CD8-positive, alpha-beta T cell (primary cell): ENCODE measurements at places on chromosomes 3 and 15.

GRCh38 chr3:132284781-132285619 is 32.2 kb upstream of the ACP3 start:
- DNase-seq = no peak

DNA sequence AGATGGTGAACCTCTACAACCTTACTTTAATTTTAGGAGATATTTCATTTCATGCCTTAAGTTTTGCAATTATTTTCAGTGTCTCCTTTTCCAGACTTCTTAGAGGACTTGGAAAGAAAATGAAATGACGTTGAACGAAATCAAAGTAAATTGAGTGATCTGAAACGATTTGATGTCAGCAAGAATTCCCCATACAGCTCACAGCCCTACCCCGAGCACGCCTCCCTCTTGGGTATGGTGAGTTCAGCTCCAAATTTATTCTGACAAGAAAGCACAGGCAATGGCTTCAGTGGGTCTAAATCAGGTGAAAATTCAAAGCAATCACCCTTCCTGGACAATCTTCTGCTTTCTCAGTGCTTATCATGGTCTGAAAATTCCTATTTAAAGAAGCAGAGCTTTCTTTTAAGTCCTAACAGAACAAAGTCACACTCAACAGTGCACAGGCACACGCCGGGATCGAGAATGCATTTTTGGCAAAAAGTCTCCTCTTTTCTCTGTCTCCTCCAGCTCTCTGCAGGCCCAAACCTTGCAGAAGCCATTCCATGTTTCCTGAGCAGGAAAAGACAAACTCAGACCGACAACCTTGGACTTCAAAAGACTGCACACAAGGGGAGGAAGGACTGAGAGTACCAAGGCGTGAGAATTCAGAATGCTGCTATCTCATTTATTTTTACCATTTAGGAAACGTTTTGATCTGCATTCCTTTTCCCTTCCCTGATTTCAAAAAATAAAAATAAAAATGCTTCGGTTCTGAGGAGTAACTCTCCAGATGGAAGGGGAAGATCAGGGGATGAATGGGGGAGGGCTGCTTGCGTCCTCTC is 72.0 kb downstream of the CCNL1 start:
- DNase-seq = no peak

GRCh38 chr3:36803091-36803791 is 38.9 kb upstream of the DCLK3 start:
- no peak for DNase-seq

GRCh38 chr15:100373942-100374341 is 32.2 kb upstream of the ADAMTS17 start:
- no peak for DNase-seq

- no peak for DNase-seq
Measured at GRCh38 chr3:153976891-153977554, 144.2 kb upstream of the ARHGEF26 start.

- DNase-seq = no peak
Measured at GRCh38 chr3:57998366-57999283, 9.6 kb upstream of the FLNB start.

- DNase-seq = no peak
Measured at GRCh38 chr15:101459579-101460300, 29.8 kb downstream of the PCSK6 start.

GRCh38 chr3:56297281-56297840 is 170.9 kb downstream of the ERC2 start:
- no peak for DNase-seq

DNA sequence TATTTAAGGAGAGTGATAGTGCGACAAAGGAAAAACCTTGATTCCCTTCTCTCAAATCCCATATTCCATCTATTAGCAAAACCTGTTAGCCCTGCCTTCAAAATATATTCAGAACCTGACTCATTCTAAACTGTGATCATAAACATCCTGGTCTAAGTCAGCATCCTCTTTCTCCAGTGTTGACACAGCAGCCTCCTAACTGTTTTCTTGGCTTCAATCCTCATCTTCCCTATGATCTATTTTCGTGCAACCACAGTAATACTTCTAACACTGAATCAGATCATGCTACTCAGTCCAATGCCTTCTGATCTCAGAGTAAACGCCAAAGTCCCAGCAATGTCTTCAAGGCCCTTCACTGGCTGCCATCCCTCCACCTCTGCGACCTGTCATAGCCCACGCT is 785.1 kb downstream of the EDEM1 start:
- no peak for DNase-seq

- no peak for DNase-seq
Measured at GRCh38 chr3:30680789-30681648, 74.6 kb downstream of the TGFBR2 start.

- DNase-seq = no peak
Measured at GRCh38 chr15:76799760-76800159, 105.4 kb downstream of the SCAPER start.

- DNase-seq = no peak
Measured at GRCh38 chr3:59374091-59374817, 324.4 kb upstream of the CFAP20DC start.

- DNase-seq = no peak
Measured at GRCh38 chr3:88440701-88441100, 290.9 kb downstream of the C3orf38 start.

DNA sequence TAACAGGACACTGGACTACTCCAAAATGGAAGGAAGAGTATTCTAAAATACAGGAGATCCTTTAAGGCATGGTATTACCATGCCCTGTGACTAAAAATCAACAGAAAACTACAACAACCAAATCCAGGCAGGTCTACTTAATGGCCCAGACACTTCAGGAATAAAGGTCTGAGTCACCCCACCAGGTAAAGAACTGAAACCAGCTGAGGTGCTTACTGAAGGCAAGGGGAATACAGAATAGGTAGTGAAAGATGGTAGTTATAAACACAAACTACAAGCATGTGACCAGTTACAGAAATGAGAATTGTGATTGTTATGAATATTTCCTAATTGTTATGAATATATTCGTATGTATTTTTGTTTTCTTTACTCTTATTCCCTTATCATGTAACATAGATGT is 13.4 kb downstream of the IFT57 start:
- no peak for DNase-seq

- DNase-seq = no peak
Measured at GRCh38 chr3:156793400-156793799, 32.8 kb upstream of the LEKR1 start.

- no peak for DNase-seq
Measured at GRCh38 chr15:80570553-80570952, 124.6 kb upstream of the ABHD17C start.

GRCh38 chr15:61299075-61299763 is 70.1 kb upstream of the RORA start:
- no peak for DNase-seq

- no peak for DNase-seq
Measured at GRCh38 chr3:13655061-13655913, 106.4 kb downstream of the FBLN2 start.

GRCh38 chr15:80011596-80011995 is 40.6 kb upstream of the BCL2A1 start:
- DNase-seq = no peak

GRCh38 chr3:150605998-150606641 is 3.0 kb downstream of the SELENOT start:
- DNase-seq = no peak

- no peak for DNase-seq
Measured at GRCh38 chr15:47718497-47719437, 1.5 kb downstream of the SEMA6D start.

DNA sequence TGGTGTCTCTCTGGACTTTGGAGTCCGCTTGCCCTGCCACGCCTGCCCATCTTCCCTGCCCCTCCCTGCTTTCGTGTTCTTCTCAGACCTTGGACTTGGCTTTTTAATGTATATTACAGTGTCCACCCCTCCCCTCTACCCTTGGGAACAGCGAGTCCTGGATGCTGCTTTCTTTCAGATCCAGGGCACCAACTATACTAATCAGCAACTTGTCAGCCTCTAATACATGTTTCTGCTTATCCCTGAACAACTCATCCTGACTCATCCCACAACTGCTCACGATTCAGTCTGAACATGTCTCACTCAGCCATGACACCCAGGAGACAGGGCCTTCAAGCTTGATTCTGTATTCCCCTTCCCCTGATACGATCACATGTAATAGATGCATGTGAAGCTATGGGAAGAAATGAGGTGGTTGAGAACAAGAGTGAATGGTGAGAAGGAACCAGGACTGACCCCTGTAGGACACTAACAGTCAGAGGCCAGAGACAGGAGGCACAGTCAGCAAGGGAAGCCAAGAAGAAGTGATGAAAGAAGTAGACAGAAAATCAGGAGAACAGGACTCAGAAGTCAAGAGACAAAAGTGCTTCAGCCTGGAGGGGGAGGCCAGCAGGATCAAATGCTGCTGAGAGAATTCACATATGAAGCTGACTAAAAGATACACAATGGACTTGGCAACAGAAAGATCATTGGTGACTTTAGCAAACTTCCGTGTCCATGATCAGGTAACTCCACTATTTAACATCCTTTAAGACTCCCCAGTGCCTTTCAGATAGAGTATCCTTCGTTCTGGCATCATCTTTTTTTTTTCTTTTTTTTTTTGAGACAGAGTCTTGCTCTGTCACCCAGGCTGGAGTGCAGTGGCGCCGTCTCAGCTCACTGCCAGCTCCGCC is 35.4 kb downstream of the BCL2L10 start:
- DNase-seq = no peak

DNA sequence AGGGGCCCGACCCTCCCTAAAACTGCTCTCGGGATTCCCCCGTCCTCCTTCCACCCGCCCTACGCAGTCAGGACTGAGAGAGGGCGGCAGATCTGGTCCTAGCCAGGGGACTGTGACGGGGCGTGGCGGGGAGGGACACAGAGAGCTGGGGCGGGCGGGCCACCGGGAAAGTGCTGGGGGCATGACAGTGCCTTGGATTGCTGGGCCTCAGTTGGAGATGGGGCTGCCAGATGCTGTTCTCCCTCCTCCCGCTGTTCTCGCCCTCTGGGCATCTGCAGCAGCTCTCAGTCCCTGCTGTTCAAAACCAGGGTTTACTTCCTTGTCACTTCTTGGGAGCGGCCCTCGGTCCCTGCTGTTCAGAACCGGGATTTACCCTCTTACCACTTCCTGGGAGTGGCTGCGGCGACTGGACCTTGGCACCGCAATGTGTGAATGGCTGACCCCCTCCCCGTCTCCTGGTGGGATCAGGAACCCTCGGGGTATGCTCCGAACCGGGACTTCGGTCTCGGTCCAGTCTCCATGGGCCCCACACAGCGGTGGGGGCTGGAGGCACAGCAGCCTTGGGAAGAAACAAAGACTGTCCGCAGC is 1.8 kb upstream of the RPP25 start:
- DNase-seq = no peak

GRCh38 chr15:71577071-71577470 is 233.3 kb upstream of the NR2E3 start:
- DNase-seq = no peak

GRCh38 chr15:74240002-74240568 is 4.0 kb downstream of the CCDC33 start:
- DNase-seq = no peak

- DNase-seq = no peak
Measured at GRCh38 chr3:1609416-1609815, 489.2 kb upstream of the CNTN4 start.

- DNase-seq = no peak
Measured at GRCh38 chr15:66198757-66199156, 54.8 kb downstream of the MEGF11 start.

DNA sequence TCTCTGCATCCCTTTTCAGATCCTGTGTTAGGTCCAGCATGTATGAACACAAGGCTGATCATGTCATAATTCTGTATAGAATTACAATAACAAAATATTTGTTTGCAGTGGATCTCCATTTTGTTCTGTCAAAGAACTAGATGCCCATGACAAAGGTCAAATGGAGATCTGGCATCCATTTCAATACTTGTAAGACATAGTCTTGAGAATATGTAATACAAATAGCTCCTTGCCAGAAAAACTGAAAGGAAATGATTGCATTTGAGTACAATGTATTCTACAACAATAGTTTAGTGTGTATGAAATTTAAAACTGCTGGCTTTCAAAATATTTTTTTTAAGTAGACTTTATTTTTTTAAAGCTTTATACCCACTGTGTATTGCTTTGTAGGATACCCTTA is 101.1 kb downstream of the CMSS1 start:
- no peak for DNase-seq

- DNase-seq = no peak
Measured at GRCh38 chr15:84598993-84599392, 1.8 kb upstream of the ZSCAN2 start.

GRCh38 chr3:111519178-111519855 is 22.7 kb upstream of the CD96 start:
- DNase-seq = no peak

GRCh38 chr15:63872759-63873510 is 39.2 kb upstream of the HERC1 start:
- no peak for DNase-seq

DNA sequence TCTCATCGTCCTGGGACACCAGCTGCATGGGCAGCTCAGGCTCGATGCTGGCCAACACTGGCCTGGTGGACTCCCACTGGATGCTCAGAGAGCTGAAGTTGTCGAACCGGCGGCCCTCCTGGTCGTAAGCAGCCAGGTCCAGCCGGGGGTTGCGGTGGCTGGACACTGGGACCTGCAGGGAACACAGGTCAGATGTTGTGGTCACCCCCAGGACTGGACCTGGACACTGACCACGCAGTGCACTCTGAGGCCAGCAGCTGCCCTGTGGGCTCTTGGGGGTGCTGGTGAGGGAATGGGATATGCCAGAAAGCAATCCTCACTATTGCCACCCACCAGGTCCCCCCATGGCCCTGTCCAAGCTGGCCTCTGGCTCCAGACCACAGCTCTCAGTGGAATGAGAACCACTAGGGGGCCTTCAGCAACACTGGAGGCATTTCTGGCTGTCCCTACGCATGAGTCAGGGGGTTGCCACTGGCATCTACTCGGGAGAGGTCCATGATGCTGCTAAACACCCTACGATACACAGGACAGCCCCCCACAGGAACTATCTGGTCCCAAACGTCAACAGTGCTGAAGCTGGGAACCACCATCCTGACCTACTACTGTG is 66.1 kb downstream of the NUP210 start:
- no peak for DNase-seq

DNA sequence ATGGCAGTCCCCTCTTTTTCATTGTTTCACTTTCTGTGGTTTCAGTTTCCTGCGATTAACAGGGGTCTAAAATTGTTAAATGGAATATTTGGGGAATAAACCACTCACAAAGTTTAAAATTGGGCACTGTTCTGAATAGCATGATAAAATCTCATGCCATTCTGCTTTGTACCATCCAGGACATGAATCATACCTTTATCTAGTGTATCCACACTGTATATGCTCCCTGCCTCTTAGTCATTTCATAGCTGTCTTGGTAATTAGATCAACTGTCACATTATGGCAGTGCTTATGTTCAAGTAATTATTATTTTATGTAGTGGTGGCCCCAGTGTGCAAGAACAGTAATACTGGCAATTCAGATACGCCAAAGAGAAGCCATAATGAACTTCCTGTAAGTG is 734.5 kb downstream of the ZPLD1 start:
- no peak for DNase-seq
